ENCODE measurements at places on chromosomes 11 and 22.

DNA sequence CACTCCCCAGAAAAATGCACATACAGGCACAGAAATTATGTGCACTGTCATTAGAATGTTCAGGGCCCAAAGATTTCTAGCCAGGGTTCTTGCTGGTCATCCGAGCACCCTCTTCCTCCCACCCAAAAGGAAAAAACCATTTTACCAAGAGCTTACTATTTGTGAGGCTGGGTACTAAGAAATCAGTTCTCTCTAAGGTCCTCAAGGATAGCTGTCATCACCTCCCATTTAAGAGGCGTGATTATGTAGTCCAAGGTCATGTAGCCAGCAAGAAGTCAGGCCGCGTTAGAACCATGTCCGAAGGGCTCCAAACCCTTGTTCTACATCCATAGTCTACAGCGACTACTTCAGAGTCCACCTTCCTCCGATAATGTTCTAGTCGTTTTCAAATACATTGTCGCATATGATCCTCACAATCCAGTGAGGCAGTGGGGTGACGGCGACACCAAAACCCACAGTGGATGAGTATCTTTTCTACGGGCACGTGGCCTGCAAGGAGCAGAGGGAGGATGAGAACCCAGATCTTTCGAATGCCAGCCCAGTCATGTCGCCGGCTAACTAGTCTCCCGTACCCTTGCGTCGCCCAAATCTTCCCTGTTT lies 634 bp downstream of the TIMM8B start:
- DNase-seq = peak; percentile 22

DNA sequence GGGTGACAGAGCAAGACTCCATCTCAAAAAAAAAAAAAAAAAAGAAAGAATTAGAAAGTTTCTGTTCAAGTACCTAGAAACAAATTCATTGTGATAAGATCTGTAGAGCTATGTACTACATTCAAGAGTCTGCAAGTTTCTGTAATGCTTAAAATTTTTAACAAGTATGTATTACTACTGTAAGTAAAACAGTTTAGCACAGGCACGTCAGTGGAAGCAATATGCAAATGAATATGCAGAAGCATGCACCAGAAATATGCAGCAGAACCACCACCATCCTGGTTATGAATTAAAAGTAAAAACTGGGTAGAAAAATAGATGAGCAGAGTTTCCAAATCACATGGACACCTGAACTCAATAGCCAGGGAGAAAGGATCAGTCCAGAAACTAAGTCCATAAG lies 19.3 kb downstream of the SBF2 start:
- no peak for DNase-seq

- DNase-seq = no peak
Observed at GRCh38 chr11:67282876-67283371, 6.2 kb upstream of the ANKRD13D start.

- no peak for DNase-seq
Observed at GRCh38 chr11:35211952-35212351, 73.0 kb downstream of the CD44 start.

DNA sequence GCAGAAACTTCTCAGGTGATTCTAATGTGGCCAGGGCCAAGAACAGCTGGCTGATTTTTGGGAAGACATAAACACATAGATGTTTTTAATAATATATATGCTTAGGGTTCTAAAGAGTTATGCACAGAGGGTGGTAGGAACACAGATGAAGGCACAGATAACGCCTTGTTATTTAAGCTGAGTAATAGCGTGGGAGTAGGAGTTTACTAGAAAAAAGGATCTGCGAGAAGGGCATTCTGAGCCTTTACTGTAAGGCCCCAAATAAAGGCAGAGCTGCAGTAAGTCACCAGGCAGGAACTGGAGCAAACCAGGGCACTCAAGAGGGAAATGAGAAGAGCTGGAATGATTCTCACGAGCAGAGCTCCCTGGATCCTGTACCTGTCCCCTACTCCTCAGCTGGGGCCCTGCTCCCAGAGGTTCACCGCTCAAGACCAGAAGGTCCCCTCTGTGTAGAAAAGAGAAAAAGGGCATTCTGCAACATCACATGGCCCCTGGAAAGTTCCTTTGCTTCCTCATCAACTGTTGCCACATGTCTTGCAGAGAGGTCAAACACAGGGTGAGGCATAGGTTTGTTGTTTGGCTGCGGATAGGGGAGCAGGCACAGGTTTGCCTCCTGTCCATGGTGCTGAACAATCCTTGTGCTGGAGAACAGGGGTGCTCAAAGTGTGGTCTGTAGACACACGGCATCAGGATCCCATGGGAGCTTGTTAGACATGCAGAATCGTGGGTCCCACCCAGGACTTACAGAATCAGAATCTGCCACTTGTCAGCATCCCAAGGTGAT lies 125.7 kb downstream of the TENM4 start:
- DNase-seq = no peak

GRCh38 chr11:2305788-2306451 lies 4.1 kb downstream of the TSPAN32 start:
- no peak for DNase-seq

- DNase-seq = no peak
Observed at GRCh38 chr22:43409800-43410199, 2.0 kb upstream of the MPPED1 start.

- no peak for DNase-seq
Observed at GRCh38 chr22:31185056-31185455, 25.1 kb downstream of the RNF185 start.

All from stimulated activated CD8-positive, alpha-beta memory T cell treated with anti-CD3 and anti-CD28 coated beads, Interleukin-7, amount 100 ng/mL, for 48 hours (primary cell).